Activated CD4-positive, alpha-beta T cell treated with anti-CD3 and anti-CD28 coated beads, Interleukin-2, amount 10 ng/mL, durations not matched to agents 24 days and 14 days (primary cell): ENCODE measurements at places on chromosomes 6 and 20.

- no peak overlapping the region for H3K4me3 ChIP-seq
- H3K27me3 ChIP-seq: peaks cover 23% of the 10 kb centered on the region
- no peaks in the 10 kb centered on the region for H3K36me3 ChIP-seq
- DNase-seq: no peak
- H3K4me1 ChIP-seq: no peaks in the 10 kb centered on the region
- no peak overlapping the region for H3K27ac ChIP-seq
Measured at GRCh38 chr20:36398515-36398914, 92.4 kb downstream of the DLGAP4 start.

DNA sequence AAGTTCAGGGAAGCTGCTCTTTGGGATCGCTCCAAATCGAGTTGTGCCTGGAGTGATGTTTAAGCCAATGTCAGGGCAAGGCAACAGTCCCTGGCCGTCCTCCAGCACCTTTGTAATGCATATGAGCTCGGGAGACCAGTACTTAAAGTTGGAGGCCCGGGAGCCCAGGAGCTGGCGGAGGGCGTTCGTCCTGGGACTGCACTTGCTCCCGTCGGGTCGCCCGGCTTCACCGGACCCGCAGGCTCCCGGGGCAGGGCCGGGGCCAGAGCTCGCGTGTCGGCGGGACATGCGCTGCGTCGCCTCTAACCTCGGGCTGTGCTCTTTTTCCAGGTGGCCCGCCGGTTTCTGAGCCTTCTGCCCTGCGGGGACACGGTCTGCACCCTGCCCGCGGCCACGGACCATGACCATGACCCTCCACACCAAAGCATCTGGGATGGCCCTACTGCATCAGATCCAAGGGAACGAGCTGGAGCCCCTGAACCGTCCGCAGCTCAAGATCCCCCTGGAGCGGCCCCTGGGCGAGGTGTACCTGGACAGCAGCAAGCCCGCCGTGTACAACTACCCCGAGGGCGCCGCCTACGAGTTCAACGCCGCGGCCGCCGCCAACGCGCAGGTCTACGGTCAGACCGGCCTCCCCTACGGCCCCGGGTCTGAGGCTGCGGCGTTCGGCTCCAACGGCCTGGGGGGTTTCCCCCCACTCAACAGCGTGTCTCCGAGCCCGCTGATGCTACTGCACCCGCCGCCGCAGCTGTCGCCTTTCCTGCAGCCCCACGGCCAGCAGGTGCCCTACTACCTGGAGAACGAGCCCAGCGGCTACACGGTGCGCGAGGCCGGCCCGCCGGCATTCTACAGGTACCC is at the start of gene ESR1:
Gene ESR1, plus strand, starts transcription at position 170 of the 858 bp plus-strand sequence. Its CDS starts 231 bp downstream, at position 401.
- peaks cover 72% of the 10 kb centered on the region for H3K27me3 ChIP-seq
- no peak within 1 kb of the TSS for H3K27ac ChIP-seq
- peak within 1 kb of the TSS; percentile 63 for H3K4me3 ChIP-seq
- peaks cover 7% of the 10 kb centered on the region for H3K4me1 ChIP-seq
- no peak for DNase-seq

DNA sequence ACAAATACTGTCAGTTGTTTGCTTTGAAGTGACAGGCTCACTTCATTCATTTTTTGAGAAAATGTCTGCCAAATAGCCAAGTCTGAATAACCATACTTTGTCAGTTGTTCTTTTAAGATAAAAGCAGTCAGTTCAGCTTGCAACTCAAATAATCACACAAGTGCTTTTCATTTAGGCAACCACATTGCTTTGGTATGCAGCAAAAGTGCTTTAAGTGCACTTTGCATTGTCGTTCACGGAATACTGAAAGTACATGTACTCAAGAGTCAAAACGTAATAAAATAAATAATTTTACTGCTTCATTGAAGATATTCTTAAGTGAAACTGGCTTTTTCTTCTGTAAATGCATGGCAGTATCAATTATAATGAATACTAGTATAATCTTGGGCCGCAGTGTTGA is 107.2 kb downstream of the MMS22L start:
- H3K36me3 ChIP-seq: peaks cover 28% of the 10 kb centered on the region
- no peaks in the 10 kb centered on the region for H3K27me3 ChIP-seq
- H3K4me1 ChIP-seq: peaks cover 1% of the 10 kb centered on the region
- no peak overlapping the region for H3K4me3 ChIP-seq

GRCh38 chr6:73802366-73802765 is 106.4 kb downstream of the CD109 start:
- no peaks in the 10 kb centered on the region for H3K27me3 ChIP-seq
- no peak overlapping the region for H3K27ac ChIP-seq
- DNase-seq: no peak
- H3K36me3 ChIP-seq: peaks cover 46% of the 10 kb centered on the region
- peaks cover 16% of the 10 kb centered on the region for H3K4me1 ChIP-seq
- no peak overlapping the region for H3K4me3 ChIP-seq

DNA sequence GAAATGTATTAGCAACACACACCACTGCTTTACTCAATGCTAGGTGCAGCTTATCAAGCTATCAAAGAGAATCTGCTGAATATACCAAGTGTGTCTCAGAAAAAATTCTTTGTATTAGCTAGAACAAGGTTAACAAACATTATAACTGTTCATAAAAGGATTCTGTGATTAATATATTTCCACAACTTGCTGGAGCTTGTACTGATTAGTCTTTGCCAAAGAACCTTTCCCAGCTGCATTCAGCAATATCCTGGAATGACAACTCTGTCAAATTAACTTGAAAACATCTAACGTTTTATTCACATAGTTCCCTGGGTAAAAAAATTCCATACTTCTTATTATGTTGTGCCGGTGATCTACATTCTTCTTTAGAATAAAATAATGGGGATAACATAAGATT is 252.7 kb downstream of the FOXC1 start:
- no peaks in the 10 kb centered on the region for H3K36me3 ChIP-seq
- no peak for DNase-seq
- peaks cover 2% of the 10 kb centered on the region for H3K27me3 ChIP-seq
- H3K27ac ChIP-seq: no peak overlapping the region
